NCI-H187 treated with DMSO at 0.1 percent for 48 hours (cell line): ENCODE measurements at places on chromosomes 4 and X.

DNA sequence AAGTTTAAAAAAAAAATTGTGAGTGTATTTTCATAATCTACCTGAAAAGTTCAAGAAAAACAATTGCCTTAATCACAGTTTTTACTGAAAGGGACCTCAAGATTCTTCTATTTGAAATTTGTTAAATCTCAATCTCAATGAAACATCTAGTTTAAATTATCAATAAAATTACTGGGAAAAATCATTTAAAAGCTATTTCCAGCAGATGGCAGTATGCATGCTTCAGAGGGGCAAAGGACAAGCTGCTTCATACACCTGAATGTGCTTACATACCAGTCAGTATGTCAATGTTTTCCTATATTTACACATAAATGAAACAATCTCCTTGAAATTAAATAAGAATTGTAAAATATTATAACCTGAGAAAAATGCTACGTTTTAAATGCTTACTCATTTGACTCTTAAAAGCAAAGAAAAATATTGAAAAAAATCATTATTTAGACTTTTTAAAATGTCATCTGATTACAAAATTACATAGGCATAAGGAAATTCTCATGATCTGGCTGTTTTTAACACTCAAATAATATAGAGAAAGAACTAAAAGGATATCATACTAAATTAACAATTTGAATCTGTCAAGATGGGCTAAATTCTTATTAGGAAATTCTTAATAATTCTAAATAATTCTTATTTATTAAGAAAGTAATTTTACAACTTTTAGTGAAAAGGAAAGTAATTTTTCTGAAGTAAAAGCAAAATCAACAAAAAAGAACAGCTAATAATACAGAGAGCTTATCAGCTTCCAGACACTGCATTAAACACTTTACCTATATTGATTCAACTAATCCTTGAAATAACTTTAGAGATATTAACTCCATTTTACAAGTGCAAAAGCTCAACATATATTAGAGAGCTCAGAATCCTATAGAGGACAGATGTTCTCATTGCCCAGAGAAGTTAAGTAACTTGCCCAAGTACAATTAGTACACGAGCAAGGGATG, 242.1 kb downstream of the ADAMTS3 start:
- DNase-seq: no peak

- no peak for DNase-seq
Observed at GRCh38 chr4:37865450-37865849, 25.4 kb upstream of the TBC1D1 start.

GRCh38 chr4:14217401-14217800, 589.9 kb upstream of the BOD1L1 start:
- no peak for DNase-seq

GRCh38 chr4:151267104-151267503, 9.9 kb upstream of the PRSS48 start:
- no peak for DNase-seq

GRCh38 chrX:13565511-13565910, 3.9 kb upstream of the EGFL6 start:
- no peak for DNase-seq

- no peak for DNase-seq
Observed at GRCh38 chrX:35076061-35076460, 133.5 kb downstream of the FAM47B start.

DNA sequence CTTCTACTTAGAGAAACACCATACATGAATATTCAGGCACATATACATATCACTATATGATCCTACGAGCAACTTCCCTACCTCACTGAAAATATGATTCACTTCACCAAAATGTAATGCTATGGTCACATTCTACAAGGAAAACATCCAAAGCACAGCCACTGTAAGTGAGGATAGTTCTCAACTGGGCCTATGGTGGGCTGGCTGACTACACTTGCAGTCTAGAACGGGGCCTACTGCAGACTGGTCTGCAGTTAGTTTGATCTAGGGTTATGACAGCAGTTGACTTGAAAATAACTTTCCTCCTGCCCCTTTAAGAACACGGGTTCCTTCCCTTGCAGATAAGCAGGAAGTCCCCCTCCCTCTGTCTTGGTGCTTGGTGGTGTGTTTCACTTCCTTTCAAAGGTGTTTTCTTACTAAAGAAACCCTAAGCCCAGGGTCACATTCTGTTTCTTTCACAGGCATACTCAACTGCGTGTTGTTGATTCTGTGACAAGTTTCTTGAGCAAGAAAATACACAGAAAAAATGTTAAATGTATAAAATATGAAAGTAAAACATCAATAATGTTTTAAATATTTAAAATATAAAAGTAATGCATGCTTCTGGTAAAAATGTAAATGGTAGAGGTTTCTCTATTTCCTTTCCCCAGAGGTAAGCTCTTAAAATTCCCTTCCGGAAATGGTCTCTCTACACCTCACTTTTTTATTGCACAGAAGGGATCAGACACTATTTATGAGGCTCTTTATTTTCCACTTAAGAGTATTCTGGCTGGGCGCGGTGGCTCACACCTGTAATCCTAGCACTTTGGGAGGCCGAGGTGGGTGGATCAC, 18.0 kb upstream of the TMSB4X start:
- no peak for DNase-seq

- no peak for DNase-seq
Observed at GRCh38 chr4:118917582-118917981, 28.9 kb downstream of the SYNPO2 start.

DNA sequence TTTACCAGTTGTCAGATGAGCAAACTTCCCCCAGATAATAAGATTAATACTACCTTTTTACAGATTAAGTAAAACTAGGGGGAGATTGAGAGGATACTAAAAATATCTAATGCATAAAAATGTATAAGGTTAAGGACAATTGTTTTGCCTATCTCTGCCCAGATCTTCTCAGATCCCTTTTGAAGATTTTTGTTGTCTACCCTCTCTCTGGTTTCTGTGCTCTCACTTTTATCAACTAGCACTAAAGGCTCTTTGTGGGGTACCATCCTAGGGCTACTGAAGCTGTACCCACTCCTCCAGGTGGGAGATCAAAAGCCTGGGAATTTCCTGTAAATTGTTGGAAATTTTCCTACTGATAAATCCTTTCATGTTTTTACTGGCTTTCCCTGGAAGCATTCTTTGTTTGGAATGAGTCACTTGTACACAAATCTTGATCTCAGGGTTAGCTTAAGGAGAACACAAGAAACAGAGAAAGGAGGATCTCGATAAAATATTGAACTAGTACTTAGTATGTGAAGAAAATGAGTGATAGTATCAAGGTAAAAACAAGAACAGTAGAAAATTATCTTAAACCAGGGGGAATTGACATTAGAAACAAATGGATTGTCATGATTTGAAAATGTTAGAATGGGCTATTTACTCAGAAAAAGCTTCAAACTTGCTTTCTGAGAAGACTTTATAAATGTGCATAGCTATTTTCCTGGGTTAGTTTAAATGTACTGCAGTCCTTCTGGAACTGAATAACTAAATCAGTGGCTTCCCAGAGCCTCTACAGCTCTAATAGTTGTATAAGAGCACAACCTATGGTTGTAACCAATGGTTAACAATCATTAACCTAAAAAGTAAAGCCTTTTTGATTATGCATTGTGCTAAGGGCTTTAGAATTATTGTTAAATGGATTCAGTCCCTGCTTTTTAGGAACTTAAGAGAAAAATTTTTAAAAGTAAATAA, 679.9 kb upstream of the MAGEB2 start:
- DNase-seq: no peak

DNA sequence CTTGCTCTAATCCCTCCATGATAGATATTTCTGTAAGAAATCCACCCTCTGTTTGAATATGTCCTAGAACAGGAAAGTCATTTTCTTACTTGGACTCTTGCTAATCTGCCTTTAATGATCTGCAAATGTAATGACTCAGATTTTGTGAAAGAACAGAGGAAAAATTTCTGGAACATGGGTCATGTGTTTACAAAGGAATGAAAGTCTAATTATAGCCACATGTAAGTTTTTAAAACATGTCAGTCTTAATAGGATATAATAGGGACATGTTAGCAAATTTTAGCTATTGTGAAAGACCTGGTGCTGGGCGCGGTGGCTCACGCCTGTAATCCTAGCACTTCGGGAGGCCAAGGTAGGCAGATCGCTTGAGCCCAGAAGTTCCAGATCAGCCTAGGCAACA, 47.6 kb downstream of the GRK4 start:
- DNase-seq: no peak

DNA sequence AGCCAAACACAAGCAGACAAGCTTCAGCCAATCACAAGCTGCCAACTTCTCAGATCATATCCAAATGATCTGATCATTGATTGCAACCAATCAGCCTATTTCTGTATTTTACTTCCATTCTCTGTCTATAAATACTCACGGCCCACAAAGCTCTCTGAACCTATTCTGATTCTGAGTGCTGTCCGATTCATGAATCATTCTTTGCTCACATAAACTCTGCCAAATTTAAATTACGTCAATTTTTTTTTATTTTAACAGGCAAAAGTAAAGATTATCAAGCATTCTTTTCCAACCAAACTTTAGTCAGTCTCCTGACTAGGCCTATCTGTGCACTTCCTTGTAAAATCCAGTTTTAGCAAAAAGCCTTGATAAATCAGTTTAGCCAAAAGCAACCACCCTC, 1.8 kb upstream of the TCEANC start:
- DNase-seq: no peak

GRCh38 chrX:76279007-76279406, 106.1 kb downstream of the PBDC1 start:
- DNase-seq: no peak

GRCh38 chrX:35622601-35623000, 175.5 kb upstream of the MAGEB16 start:
- DNase-seq: no peak

- DNase-seq: no peak
Observed at GRCh38 chrX:14899607-14900006, 26.4 kb downstream of the MOSPD2 start.

- DNase-seq: no peak
Observed at GRCh38 chr4:159159611-159160010, 56.7 kb downstream of the RAPGEF2 start.

DNA sequence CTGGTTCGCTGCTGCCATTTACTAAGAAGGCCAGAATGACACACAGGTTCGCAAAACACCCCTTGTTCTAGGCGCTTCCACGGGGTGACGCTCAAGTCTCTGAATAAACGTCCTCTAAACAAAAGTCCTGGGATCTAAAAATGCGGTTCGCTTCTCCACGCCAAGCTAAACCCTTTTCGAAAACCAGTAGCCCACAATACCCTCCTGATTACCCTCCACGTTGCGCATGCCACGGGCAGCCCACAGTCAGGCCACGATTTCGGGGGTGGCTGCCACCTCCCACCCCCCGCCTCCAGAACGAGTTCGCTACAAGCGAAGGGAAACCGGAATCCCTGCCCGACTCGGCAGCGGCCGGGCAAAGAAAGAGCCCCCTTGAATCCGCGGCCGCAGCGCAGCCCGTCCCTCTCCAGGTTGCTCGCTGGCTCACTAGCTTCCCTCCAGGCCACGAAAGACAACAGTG, 423 bp downstream of the RPL39 start:
- DNase-seq: no peak
